ENCODE measurements at places on chromosomes 3 and 15.

DNA sequence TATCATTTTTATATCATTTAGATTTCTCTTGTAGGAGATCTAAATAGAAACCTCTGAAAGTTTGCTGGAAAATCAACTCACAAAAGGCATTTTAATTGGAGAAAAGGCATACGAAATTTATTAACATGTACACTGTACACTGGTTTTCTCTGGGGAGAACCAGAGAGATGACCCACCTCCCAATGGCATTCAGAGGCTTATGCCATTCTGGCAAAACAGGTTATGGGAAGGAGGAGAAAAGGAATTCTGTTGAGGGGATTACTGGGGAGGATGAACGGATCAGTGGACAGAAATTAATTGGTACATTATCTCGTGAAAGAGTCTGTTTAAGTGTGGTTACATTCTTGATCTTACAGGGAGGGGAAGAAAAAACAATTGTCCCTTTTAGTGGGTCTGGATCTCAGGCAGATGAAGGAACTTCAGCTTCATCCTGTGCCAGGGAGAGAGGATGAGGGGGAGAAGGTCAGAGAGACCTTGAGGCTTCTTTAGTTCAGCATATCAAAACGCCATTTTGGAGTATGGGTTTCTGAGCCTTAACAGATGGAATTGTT lies 16.5 kb downstream of the RAB11A start:
- DNase-seq: no peak

GRCh38 chr3:17313746-17314145 lies 428.7 kb downstream of the TBC1D5 start:
- no peak for DNase-seq

GRCh38 chr3:151135541-151136337 lies 50.3 kb downstream of the MED12L start:
- no peak for DNase-seq

- DNase-seq: no peak
These were observed 2.0 kb upstream of the PFKFB4 start for GRCh38 chr3:48558493-48559134.

- no peak for DNase-seq
These were observed 190.8 kb downstream of the XXYLT1 start for GRCh38 chr3:195080125-195080524.

DNA sequence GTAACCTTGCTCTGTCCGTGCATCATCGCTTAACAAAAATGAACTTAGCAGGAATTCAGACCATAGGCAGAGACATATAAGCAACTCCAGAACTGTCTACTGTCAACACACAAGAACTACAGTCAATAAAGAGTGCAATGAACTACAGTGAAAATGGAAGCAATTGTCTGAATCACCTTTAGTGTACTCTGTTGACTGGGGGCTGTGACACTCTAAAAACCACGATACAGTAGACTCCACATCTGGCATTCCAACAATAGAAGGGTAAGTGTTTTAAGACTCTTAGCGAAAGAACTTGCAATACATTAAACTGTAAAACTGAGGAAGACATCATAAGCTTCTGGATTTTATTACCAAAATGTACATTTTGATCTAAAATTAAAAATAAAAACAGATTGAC lies 347.3 kb downstream of the ZBTB20 start:
- DNase-seq: no peak

- no peak for DNase-seq
These were observed 41.4 kb upstream of the EIF1B start for GRCh38 chr3:40267937-40268724.

DNA sequence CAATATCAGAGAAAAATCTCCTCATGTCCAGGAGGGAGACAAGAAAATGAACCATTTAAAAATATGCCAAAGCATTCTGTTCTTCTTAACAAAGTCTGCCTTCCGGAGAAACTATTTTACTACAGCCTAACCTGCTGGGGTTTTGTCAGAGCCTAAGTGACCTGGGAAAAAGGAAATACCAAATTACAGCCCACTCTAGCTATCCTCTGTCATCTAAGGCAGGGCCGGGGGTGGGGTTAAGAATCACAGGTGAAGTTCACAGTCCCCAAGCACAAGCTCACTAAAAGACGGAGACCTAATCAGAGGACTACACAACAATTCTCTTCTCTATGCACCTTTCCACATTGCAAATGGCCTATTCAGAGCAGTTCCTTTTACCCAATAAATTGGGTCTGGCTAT lies 116.6 kb downstream of the TRIM42 start:
- no peak for DNase-seq

DNA sequence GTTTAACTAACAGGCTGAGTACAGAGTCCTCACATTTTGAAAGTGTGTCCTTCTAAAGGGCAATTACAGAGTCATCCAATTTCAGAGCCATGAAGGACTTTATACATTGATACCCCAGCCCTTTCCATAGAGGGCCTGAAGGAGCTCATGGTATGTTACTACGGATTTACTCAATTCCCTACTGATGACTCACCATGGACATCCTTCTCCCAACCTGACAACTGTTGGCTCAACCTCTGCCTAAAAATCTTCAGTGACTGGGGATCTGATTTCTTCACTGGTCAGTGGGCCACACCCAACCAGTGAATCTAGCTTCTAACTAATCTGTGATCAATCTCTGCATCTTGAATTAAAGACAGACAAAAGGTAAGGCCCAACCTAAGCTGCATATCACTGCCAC lies 963.4 kb upstream of the CFAP20DC start:
- DNase-seq: no peak

GRCh38 chr15:59230531-59231055 lies 23.9 kb downstream of the LDHAL6B start:
- no peak for DNase-seq

GRCh38 chr3:64184621-64185020 lies 40.6 kb downstream of the PRICKLE2 start:
- no peak for DNase-seq

DNA sequence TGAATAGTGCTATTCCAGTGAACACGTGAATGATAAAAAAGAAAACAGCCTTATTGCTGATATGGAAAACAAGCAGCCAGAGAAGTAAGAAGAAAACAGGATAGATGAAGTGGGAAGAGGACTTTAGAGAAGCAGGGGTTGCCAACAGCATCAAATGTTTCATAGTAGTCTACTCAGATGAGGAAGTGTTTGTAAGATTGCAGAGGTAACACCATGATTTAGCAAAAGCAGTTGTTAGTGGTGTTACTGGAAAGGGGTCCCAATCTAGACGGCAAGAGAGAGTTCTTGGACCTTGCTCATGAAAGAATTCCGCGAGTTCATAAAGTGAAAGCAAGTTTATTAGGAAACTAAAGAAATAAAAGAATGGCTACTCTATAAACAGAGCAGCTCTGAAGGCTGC lies 108.8 kb upstream of the MCTP2 start:
- no peak for DNase-seq

DNA sequence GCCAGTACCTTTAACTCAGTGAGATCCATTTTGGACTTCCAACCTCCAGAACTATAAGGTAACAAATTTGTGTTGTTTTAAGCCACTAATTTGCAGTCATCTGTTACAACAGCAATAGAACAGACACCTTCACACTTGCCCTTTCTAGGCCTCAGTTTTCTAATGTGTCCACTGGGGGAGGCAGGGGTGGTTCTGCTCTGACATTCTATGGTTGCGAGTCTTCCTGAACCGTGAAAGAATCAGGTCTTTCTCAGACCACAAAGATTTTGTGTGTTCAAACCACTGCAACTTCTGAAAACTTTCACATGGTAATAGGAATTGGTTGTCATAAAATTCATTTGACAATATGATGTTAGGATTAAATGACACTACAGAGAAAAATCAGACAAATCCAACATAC lies 26.8 kb upstream of the CSTA start:
- no peak for DNase-seq

GRCh38 chr3:182892226-182892625 lies 88.1 kb downstream of the DCUN1D1 start:
- DNase-seq: no peak

- no peak for DNase-seq
These were observed 357.0 kb downstream of the TIGIT start for GRCh38 chr3:114650808-114651207.

DNA sequence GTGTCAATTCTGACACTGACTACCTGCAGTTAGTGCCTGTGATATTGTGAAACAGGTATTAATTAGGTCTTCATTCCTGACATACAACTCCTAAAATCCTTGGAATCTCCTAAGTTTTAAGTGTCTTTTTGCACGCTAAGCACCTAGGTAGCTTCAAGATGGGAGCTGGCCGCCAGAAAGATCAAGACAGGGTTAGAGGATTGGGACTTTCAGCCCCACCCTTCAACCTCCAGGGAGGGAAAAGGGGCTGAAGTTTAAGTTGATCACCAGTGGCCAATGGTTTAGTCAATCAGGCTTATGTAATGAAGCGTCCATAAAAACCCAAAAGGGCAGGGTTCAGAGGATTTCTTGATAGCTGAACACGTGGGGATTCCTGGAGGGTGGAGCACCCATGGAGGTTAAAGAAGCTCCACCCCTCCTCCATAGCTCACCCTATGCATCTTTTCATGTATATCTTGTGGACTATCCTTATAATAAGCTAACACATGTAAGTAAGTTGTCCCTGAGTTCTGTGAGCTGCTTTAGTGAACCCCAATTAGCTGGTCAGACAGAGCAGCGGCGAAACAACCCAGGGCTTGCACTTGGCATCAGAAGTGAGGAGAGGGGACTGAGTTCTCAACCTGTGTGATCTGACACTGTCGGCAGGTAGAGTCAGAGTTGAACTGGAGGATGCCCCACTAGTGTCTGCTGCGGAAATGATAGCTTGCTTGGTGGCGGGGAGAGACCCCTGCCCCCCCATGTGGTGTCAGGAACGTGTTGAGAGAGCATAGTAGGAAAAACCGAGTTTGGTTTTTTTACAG lies 12.8 kb upstream of the SRP14 start:
- DNase-seq: no peak

DNA sequence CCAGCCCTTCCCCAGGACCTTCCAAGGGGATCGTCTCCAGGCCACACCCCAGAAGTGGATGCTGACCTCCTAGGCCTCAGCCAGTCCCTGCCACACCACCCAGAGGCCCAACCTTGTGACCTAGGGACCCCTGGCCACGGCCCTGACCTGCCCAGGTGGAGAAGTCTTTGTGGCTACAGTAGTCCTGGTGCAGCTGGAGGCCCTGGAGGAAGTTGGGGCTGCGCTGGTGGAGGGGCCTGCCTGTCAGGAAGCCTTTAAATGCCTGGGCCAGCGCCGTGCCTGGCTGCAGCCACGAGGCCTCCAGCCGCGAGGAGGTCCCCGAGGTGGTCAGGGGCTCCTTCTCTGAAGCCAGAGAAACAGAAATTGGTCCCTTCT lies 23.4 kb downstream of the PLA2G4D start:
- no peak for DNase-seq

- DNase-seq: no peak
These were observed 147.7 kb downstream of the CD47 start for GRCh38 chr3:107942951-107943749.

GRCh38 chr3:58095603-58096138 lies 87.4 kb downstream of the FLNB start:
- no peak for DNase-seq

- no peak for DNase-seq
These were observed 259.5 kb downstream of the THRB start for GRCh38 chr3:24235121-24235520.

DNA sequence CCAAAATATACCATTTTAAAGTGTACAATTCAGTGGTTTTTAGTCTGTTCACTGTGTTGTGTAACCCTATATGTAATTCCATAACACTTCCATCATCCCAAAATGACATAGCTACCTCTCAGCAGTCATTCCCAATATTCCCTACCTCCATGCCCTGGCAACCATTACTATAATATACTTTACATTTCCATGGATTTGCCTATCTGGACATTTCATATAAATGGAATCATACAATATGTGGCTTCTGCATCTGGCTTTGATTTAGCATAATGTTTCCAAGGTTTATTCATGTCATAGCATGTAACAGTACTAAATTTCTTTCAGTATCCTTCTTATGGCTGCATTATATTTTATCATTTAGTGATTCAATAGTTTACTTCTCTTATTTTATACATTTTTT lies 25.3 kb downstream of the FAM98B start:
- DNase-seq: no peak

DNA sequence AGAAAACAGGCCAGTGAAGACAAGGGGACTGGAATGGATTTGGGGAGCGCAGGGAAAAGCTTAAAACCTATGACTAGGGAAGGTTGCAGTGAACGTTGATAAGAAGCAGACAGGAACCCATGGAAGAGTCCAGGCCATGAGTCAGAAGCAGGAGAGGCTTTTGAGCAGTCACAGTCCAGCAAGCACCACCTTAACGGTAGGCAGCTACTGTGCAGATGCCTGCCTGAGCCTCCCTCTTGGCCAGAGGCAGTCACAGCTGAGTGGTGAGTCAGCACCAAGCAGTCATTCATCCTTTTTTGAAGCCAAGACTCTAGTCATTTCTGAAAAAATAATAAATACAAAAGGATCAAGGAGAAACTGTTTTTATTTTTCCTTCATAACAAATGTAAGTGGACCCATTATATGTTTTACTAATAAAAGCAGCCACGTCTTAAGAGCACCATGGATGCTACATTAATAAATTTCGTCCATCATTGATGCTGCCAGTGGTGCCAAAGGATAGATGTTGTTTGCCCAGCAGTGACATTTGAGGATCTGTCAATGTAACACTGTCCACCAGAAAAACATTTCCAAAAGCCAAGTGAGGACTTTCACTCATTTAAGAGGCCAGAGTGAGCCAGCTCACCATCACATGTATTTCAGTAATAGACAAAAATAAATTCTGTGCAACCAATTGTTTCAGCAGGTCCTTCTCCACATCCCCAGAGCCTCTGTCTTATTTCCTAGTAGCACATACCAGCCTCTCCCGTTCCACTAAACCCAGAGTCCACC lies 42.1 kb upstream of the ACTC1 start:
- DNase-seq: no peak

GRCh38 chr3:12224181-12225147 lies 64.4 kb upstream of the PPARG start:
- no peak for DNase-seq

- no peak for DNase-seq
These were observed 876.2 kb downstream of the TBL1XR1 start for GRCh38 chr3:176321099-176321498.

GRCh38 chr3:124963755-124964154 lies 29.2 kb upstream of the MUC13 start:
- DNase-seq: no peak

- no peak for DNase-seq
These were observed 256.0 kb upstream of the TRIM42 start for GRCh38 chr3:140421884-140422283.

DNA sequence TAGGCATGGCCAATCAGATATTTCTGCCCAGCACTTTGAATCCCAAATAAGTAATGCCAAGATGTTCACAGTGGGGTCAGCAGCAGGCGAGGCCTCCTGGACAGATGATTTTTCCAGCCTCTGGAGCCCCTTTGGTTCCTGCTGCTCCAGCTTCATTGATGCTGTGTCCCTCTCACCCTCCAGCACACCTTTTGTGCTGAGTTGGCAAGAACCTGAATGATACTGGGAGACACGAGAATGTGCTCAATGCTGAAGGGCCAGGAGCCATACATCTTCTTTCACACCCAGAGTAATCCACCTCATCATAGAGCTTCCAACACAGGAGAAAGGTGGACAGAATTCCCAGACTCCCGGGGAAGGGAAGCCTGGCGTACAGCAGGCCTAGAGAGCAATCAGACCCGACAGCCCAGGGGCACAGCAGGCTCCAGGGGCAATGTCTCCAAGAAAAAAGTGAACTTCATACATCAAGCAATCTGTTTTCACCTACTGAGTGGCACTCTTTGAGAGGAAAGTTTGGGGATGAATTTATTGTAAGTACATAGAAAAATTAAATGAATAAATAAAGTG lies 6.7 kb upstream of the DAPK2 start:
- no peak for DNase-seq

All from effector CD8-positive, alpha-beta T cell (primary cell).